ENCODE measurements at places on chromosomes 5 and 9. TPM values are rescaled to one million over a fixed set of nuclear protein-coding genes. Genes with fewer than 3 reads are reported as not detected.

PCDHGA1 gene
- total RNA-seq: 0.26 TPM

SUSD3 gene
- total RNA-seq: 1.1 TPM

ARID3C gene
- total RNA-seq: 0.20 TPM

STC2 gene
- total RNA-seq: 35.2 TPM

WNT8A gene
- total RNA-seq: not detected

CRB2 gene
- total RNA-seq: 0.15 TPM

CDK7 gene
- 56.1 TPM for total RNA-seq

CYSRT1 gene
- 4.7 TPM for total RNA-seq

LCN9 gene
- 0.14 TPM for total RNA-seq

ANGPTL2 gene
- total RNA-seq: not detected

TAS2R1 gene
- not detected for total RNA-seq

RICTOR gene
- 14.1 TPM for total RNA-seq

CCL27 gene
- total RNA-seq: not detected

PCDHGC4 gene
- not detected for total RNA-seq

DEPDC1B gene
- total RNA-seq: 14.4 TPM

PCDHB14 gene
- total RNA-seq: 0.06 TPM

FGD3 gene
- total RNA-seq: 0.18 TPM

SEMA4D gene
- total RNA-seq: 5.4 TPM

LCP2 gene
- not detected for total RNA-seq
